CD4-positive, alpha-beta T cell treated with Interleukin-1 beta for 1 hour (primary cell): ENCODE measurements at places on chromosomes 2 and 18.

- no peak for DNase-seq
Measured at GRCh38 chr2:66024391-66024790, 410.5 kb upstream of the MEIS1 start.

- no peak for DNase-seq
Measured at GRCh38 chr2:166972002-166972401, 83.7 kb downstream of the XIRP2 start.

GRCh38 chr2:231000211-231000904, 4.4 kb downstream of the SPATA3 start:
- no peak for DNase-seq

DNA sequence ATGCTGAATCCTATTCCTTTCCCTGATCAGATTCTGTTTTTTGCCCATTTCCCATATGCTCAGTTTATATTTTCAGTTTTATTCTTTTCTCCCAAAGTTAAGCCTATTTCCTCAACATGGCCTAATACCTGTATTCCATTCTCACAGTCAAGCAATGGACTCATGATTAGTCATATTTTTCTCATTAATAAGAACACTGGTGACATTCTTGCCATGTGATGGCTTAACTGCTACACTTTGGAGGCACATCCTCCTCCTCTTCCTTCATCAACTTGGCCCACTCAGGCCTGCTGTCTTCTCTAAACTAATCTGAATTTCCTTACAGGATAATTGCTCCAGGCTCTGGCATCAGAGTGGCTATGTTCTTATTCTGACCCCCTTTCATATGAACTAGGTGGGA, 679.2 kb downstream of the NYAP2 start:
- DNase-seq, result no peak

GRCh38 chr2:152715854-152716428, 1.3 kb downstream of the PRPF40A start:
- DNase-seq, result peak; percentile 29

GRCh38 chr2:65880436-65880835, 448.0 kb upstream of the SPRED2 start:
- DNase-seq, result no peak
